Fibroblast of upper back skin (primary cell): ENCODE measurements at places on chromosomes 13 and 19.

GRCh38 chr13:24075137-24075975 lies 85.2 kb upstream of the SPATA13 start:
- DNase-seq: no peak

- DNase-seq: no peak
Measured at GRCh38 chr13:43990021-43990420, 110.3 kb downstream of the LACC1 start.

DNA sequence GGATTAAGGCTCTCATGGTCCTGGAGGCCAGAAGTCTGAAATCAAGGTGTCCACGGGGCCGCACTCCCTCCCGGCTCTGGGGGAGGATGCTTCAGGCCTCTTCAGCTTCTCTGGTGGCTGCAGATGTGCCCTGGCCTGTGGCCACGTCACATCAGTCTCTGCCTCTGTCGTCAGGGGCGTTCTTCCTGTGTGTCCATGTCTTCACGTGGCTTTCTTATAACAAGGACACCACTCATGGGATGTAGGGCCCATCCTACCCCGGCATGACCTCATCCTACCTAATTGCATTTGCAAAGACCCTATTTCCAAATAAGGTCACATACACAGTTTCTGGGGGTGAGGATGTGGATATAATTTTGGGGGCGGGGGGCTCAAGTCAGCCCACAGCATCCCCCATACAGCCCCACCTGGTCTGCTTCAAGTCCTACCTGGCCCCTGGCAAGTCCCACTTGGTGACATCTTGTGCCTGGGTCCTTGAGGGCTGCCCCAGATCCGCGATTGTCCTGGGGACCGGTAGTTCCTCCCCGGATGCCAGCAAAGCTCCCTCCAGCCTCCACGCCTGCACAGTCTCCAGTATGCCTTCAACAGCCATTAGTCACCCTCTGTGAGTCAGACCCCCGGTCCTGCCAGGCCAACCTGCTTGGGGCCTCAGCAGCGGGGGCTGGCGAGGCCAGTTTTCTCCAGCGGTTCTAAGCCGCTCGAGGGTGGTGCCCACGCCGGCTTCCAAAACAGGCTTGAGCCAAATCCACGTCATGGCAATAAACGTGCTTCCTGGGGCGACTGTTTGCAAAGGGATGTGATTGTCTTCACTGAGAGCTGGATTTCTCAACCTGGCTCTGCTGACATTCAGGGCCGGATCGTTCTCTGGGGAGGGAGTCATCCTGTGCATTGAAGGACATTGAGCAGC lies 32.2 kb downstream of the MYO9B start:
- peak; percentile 93 for DNase-seq

GRCh38 chr19:13984186-13984585 lies 21.9 kb downstream of the RFX1 start:
- DNase-seq: no peak

DNA sequence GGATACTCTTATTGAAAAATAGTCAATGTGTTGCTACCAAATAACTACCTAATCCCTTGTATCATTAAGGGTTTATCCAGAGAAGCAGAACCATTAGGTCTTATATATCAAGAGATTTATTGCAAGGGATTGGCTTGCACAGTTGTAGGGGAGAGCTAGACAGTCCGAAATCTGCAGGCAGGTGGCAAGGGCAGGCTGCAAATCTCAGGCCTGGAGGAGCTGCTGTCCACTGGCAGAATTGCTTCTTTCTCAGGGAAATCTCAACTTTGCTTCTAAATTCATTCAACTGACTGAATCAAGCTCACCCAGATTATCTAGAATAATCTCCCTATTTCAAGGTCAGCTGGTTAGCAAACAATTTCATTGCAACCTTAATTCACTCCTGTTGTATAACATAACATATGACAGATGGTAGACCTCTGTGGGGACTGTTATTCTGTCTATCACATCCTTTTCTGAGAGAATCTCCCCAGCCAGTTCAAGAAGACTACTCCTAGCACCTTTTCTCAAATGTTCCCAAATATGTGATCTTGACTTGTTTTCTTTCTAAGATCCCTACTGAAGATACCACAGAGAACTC lies 194.2 kb downstream of the NHLRC3 start:
- DNase-seq: no peak

- no peak for DNase-seq
Measured at GRCh38 chr19:37954421-37954874, 47.4 kb downstream of the SIPA1L3 start.

- no peak for DNase-seq
Measured at GRCh38 chr13:98514288-98514687, 62.6 kb downstream of the STK24 start.

- no peak for DNase-seq
Measured at GRCh38 chr19:1420590-1420989, 13.2 kb downstream of the DAZAP1 start.

DNA sequence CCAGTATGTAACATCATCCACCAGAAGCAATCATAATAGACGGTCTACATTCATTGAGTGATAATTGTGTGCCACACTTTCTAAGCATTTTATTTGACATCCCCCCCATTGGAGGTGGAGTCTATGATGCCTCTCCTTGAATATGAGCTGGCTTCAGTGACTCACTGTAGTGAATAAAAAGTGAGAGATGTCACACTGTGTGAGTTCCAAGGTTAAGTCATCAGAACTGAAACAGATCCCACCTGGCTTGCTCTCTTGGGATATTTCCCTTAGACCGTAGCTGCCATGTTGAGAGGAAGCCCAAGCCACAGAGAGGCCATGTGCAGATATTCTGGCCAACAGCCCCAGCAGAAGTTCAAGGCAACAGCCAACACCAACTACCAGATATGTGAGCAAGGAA lies 12.6 kb downstream of the RTBDN start:
- DNase-seq: no peak

GRCh38 chr19:24166055-24166454 lies 79.1 kb downstream of the ZNF254 start:
- DNase-seq: peak; percentile 0

DNA sequence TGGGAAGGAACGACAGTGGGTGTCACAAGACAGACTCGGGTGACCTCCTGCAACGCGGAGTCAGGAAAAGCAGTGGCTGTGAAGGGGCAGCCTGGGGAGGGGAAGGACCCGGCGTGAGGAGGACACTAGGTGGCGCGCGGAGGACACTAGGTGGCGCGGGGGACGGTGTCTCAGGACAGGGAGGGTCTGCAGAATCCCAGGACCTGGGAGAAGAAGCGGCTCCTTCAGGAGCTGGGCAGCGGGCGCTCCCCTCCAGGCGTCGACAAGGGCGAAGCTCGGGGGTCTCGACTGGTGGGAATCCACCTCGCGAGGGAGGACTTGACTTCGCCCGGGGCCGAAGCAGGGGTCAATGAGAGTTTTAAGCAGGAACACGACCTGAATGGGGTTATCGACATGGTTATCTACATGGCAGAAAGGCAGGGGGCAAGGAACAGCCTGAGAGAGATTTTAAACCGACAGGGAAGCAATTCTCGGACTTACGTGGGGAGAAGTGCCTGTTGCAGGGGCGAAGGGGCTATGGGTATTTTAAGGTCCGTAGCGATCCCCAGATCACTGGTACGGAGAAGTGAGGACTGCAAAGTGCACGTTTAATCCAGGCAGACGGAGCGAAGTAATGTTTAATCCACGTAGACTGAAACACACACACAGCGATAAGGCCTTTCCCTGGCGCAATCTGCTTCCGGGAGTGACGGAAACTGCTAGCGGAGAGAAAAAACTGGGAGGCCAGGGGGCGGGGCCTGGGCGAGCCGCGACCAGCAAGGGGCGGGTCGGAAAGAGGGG lies at the start of gene ZNF616:
Gene ZNF616 (minus strand): TSS at position 687 of the 780 bp plus-strand sequence. CDS start 9,426 bp downstream, outside the sequence.
- peak; percentile 94 for DNase-seq

DNA sequence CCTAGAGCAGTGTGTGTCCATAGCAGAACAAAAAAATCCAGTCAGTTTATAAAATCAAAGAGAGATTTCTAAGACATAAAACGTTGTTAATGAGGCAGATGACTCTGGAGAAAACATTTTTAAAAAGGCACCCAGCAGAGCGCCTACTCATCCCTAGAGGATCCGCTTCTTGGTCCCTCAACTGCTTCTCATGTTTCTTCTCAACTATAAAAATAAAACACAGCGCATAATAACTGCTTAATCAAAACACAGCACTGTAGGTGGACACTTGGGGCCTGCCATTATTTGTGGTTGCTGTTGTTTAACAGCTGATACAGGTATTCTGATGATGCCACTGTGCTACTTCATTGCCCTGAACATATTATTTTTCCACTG lies 347.9 kb downstream of the FGF9 start:
- no peak for DNase-seq

DNA sequence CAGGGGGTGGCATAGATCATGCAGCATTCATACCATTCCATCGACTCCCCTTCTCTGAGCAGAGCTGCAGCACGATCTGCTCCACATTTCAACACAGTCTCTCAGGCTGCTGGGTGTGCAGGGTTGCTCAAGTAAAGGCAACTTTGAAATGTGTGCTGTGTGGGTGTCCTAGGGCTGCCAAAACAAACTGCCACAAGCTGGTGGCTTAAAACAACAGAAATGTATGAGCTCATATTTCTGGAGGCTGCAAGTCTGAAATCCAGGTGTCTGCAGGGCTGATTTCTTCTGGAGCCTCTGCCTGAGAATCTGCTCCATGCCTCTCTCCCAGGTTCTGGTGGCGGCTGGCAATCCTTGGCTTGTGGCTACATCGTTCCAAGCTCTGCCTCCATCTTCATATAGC lies 63.7 kb upstream of the WDFY2 start:
- peak; percentile 31 for DNase-seq

GRCh38 chr13:78121459-78122348 lies 203.1 kb upstream of the EDNRB start:
- DNase-seq: peak; percentile 62

GRCh38 chr13:72258340-72258981 lies 391.5 kb upstream of the DACH1 start:
- peak; percentile 19 for DNase-seq

GRCh38 chr19:42088471-42089190 lies 12.7 kb downstream of the ZNF574 start:
- peak; percentile 82 for DNase-seq

GRCh38 chr19:16125737-16126495 lies 14.2 kb downstream of the RAB8A start:
- DNase-seq: no peak

- DNase-seq: peak; percentile 81
Measured at GRCh38 chr13:47457626-47458025, 543.4 kb downstream of the SUCLA2 start.

DNA sequence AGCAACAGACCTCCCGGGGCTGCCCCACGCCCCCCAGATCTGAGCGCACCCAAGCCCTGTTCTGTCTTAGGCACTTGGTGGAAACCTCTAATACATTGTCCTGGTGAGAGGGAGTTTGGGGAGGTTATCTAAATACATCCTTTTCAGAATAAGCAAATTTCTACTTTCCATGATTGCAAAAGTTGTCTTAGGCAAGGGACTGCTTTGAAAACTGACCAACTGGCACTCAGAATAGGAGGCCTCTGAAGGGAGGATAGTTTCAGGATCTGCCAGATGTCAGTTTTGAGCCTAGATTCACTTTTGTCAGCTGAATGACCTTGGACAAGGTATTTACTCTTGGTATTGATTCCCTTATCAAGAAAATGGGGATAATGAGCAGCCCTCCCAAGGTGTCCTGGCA lies 11.8 kb downstream of the SERP2 start:
- no peak for DNase-seq

GRCh38 chr19:39156326-39157230 lies 31.0 kb downstream of the PAK4 start:
- no peak for DNase-seq

DNA sequence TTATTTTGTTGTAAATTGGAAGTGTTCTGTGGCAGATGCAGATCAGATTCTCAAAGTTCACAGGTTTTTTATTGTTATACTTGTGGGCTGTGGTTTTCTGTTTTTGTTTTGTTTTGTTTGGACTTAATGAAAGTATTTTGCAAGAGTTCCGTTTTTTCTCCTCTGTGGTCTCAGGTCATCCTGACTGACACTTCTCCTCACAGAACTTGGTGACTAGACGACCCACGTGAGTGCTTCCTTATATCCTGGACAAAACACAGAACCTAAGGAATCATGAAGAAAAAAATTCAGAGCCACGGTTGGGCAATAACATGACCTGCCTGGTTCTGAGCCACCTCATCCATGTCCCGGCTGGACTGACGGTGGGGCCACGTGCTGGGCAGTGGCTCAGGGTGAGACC lies 2.5 kb upstream of the RFPL4AL1 start:
- no peak for DNase-seq

GRCh38 chr19:42121036-42121621 lies 11.1 kb downstream of the POU2F2 start:
- no peak for DNase-seq

GRCh38 chr19:38892841-38893240 lies 6.6 kb downstream of the SIRT2 start:
- no peak for DNase-seq

- DNase-seq: no peak
Measured at GRCh38 chr13:45592758-45593157, 22.8 kb downstream of the ERICH6B start.

GRCh38 chr13:28099396-28100149 lies 803 bp downstream of the FLT3 start:
- DNase-seq: no peak

DNA sequence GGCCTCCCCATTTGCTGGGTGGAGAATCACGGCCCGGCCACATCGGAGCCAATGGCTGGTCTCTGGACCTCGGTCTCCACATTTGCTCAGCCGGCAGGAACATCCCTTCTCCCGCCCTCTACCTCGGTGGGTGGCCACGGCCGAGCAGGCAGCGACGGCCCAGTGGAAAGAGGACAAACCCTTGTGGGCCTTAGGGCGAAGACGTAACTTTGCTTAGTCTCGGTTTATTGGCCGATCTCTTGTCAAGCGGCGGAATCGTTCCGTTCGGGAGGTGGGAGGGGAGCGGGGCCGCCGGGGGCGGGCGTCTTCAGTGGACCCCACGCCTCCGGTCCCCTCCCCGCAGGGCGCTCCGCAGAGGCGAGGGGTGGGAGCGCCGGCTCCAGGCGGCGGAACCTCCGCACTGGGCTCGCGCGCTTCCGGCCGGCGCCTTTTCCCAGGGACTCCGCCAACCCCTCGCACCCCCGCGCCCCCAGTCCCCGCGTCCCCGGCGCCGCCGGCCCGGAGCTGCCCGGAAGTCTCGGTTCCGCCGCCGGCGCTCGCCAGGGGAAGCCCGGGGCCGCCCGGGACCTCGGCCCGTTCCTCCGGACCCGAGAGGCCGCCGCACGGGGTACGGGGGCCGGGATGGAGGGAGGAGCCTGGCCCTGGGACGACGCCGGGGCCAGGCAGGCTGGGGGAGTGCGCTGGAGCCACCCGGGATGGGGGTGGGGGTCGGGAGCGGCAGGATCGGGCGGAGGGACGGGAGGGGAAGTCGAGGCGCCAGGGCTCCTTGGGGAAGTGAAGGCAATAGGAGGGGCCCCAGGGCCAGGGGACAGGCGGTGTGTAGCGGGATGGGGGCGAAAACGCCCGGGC lies at the start of gene ZNF580:
Gene ZNF580 (plus strand): TSS at position 426 of the 849 bp plus-strand sequence. CDS start 1,507 bp downstream, outside the sequence.
- peak; percentile 82 for DNase-seq

- DNase-seq: no peak
Measured at GRCh38 chr13:76992548-76993001, 694 bp downstream of the CLN5 start.

- no peak for DNase-seq
Measured at GRCh38 chr19:51139299-51140014, 2.6 kb upstream of the SIGLEC7 start.

GRCh38 chr19:4338441-4339355 lies at the start of gene STAP2:
TSS of gene STAP2 (minus strand) at chr19:4338827. CDS start at chr19:4338753, 74 bp downstream.
- DNase-seq: no peak

GRCh38 chr19:18274781-18275356 lies 617 bp upstream of the IQCN start:
- DNase-seq: peak; percentile 77

- DNase-seq: no peak
Measured at GRCh38 chr13:71634602-71635443, 232.2 kb downstream of the DACH1 start.

GRCh38 chr13:111117961-111118360 lies 2.9 kb downstream of the ARHGEF7 start:
- no peak for DNase-seq
